ENCODE measurements at places on chromosomes 13 and 19.
A peak's percentile ranks its signal among the peaks of the same experiment; 100 is the strongest.

GRCh38 chr13:35876601-35877000 lies 254.6 kb downstream of the DCLK1 start:
- no peak for DNase-seq

- peak; percentile 96 for DNase-seq
Measured at GRCh38 chr19:18281082-18282020, at the start of gene JUND. Gene JUND, minus strand, starts transcription at chr19:18281622. Its CDS starts 138 bp downstream, at chr19:18281484.

DNA sequence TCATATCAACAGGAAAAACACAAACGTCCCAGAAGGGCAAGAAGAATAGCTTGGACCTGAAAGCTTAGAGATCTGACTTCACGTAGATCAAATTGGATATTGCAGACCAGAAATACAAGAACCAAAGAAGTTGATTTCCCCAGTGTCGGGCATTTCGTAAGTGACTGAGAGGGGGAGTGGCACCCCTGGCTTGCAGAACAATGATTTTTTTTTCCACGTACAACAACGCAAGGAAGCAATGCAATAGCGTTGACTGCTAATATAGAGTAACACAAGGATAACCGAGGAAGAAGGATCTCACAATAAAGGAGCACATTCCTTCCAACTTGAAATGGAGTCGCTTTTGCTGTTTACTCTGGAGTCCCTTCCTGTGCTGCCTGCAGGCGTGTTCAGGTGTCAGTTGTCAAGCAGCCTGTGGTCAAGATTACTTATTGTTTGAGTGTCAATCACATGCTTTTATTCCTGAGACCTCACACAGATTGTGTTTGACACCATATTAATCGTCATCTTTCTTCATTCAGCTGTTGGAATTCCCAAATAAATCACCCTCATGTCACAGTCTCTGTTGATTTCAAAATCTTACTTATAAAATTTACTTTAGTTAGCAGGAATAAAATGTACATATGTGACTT lies 139.4 kb downstream of the FREM2 start:
- DNase-seq: no peak

DNA sequence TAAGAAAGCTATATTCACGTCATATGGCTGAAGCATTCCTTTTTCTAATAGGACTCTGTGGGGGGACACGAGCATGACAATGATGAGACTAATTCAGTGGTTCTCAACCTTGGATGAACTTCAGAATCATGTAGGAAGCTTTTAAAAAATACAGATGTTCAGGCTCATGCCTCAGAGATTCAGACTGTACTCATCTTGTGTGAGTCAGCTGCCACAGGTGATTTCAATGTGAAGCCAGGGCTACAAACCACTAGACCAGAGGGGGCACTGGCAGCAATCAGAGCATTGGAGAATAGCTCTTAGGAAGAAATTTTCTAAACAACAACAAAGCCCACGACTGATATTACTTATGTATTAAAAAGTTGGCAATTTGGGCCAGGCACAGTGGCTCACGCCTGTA lies 91.7 kb downstream of the SERP2 start:
- DNase-seq: no peak

DNA sequence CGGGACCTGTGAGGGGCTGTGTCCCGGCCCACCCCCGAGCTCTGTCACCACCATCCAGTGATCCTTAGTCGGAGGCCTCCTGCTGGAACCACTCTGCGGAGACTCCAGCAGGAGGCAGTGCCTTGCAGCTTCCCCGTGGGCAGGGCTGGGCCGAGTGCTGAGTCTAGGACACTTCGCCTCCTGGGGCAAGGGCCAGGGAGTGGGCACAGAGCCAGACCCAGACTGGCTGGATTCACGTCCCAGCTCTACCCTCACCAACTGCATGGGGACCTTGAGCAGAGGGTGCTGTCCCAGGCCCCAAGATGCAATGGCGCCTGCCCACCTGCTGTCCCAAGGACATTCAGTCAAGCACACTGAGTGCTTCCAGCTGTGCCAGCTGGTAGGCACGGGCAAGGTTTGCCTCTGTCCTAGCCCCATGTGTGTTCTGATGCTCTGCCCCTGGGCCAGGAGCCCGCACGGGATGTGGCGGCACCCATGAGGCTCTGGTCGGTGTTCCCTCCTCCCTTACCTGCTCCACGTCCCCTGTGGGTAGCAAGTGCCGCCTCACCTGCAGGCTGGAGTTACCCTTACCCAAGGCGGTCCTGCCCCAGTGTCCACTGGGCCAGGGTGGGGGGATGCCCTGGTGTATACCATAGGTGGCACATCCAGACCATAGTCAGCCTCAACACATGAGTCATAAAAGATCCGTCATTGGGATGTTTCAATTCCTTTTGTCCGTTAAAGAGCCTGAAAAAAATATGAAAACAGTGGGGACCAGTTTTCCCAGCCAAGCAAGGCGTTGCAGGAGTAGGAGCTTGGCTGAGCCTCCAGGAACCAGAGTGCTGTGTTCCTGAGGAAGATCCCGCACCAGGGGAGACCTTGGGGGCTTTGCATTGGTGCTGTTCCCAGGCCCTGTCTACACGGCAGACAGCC lies 7.4 kb downstream of the FZR1 start:
- DNase-seq: no peak

- DNase-seq: no peak
Measured at GRCh38 chr19:34778342-34778741, 5.3 kb upstream of the ZNF599 start.

DNA sequence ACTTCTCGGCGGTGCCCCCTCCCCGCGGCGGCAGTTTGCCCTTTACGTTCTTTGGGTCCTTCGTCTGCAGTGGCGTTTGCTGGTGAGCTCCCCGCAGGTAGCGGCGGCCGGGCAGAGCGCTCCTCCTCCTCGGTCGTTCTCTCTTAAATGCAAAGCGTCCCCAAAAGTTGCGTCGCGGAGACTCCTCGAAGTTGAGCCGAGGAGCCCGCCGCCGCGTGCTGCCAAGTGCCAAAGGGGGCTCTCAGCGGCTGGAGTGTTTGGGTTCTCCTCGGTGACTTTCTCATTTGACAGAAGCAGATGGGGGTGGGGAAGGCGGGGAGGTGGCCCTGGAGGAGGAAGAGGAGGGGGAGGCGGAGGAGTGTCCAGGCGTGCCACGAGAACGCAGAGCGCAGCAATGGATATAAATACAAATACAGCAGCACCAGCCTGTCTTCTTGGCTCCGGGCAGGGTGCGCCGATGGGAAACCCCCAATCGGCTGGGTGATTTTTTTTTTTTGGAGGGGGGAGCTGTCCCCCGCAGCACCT lies at the start of gene SOX21:
Gene SOX21, minus strand, starts transcription at position 259 of the 525 bp plus-strand sequence. CDS start 496 bp downstream, outside the sequence.
- no peak for DNase-seq

DNA sequence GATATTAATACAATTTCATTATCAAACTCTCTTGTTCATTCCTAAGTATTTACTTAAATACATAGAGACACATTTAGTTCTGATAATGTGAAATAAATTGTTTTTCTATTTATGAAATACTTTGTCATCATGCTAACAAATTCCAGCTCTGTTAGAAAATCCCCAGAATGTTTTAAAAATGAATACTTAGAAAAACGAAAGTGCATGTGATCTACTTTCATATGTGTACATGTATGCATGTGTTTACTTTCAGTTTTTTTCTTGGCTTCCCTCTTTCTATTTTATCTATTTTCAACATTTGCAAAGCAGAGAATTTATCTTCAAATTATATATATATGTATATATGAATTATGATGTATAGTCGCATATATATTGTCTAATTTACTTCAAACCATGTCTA lies 1110.0 kb upstream of the PCDH20 start:
- no peak for DNase-seq

- DNase-seq: no peak
Measured at GRCh38 chr13:44229371-44230030, 144.1 kb upstream of the SERP2 start.

DNA sequence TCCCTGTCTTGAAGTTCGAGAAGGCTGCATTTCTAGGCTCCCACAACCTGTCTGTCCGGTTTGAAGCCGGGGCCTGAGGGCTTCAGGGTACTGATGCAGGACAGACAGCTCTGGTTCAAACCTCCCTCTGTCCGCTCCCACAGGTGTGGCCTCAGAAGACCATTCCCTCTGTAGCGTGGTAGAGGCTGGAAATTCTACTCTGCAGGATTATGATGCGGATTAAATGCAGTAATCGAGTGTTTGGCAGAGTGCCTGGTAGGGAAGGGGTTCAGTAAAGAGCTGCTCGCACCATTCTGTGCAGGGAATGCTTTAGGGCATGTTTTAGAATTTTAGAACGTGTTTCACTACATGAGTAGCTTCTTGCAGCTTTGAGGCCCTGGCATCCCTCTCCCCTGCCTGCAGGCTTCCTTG lies 30.5 kb downstream of the PPP1R37 start:
- DNase-seq: peak; percentile 57

GRCh38 chr19:42455621-42456081 lies 12.9 kb upstream of the CXCL17 start:
- peak; percentile 89 for DNase-seq

GRCh38 chr13:46668302-46668720 lies 115.3 kb downstream of the LRCH1 start:
- DNase-seq: peak; percentile 10

GRCh38 chr19:19460258-19460731 lies 54.8 kb downstream of the GATAD2A start:
- DNase-seq: no peak

- DNase-seq: no peak
Measured at GRCh38 chr19:30385174-30385573, 13.0 kb downstream of the ZNF536 start.

- peak; percentile 63 for DNase-seq
Measured at GRCh38 chr19:15107061-15108010, at the start of gene SYDE1. Gene SYDE1, plus strand, starts transcription at chr19:15107401. Its CDS starts 33 bp downstream, at chr19:15107434.

- DNase-seq: peak; percentile 88
Measured at GRCh38 chr19:29811125-29812079, at the start of gene CCNE1. Gene CCNE1, plus strand, starts transcription at chr19:29811991. Its CDS starts 565 bp downstream, at chr19:29812556.

DNA sequence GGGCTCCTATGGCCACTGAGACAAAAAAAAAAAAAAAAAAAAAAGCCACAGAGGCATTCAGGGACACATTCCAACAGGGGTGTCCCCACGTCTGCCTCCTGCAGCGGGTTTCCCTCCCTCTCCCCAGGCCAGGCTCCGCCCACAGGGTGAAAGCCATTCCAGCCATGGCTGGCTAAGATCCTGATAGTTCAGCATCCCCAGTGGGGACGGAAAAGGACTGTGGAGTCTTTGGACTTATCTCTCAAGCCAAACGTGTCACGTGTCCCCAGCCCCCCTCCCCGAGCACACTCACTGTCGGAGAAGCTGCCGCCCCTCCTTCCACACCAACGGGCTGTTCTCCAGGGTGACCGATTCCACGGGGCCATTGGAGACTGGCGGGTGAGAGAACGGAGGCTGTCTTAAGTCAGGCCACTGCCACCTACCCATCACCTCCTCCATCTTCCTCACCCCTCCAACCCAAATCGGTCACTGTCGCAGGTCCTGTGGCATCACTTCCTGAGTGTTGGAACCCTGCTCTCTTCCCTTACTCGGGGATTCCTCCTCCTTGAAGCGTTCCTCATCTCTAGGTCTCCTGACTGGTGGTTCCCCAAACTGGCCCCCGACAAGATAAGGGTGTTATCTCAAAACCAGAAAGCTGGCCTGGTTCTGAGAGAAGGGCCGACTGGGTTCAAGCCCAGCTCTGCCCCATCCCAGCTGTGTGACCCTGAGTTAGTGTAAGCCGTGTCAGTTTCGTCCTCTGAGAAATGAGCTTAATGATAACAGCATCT lies 9.1 kb upstream of the FKRP start:
- no peak for DNase-seq

- no peak for DNase-seq
Measured at GRCh38 chr13:75566658-75567057, 17.1 kb downstream of the UCHL3 start.

DNA sequence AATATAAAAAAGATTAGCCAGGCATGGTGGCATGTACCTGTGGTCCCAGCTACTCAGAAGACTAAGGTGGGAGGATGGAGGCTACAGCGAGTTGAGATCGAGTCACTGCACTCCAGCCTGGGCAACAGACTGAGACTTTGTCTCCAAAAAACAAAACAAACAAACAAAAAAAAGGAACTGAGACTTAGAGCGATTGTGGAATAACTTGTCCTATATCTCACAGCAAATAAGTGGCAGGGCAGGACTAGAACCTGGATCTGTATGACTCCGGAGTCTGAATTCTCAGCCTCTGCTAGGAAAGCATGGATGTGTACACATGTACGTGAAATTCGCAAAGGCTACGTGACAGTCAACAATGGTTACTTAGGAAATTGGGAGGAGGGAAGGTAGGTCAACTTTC lies 20.1 kb downstream of the KRTDAP start:
- no peak for DNase-seq

GRCh38 chr19:19452243-19453124 lies 47.0 kb downstream of the GATAD2A start:
- DNase-seq: no peak

GRCh38 chr19:32041681-32042292 lies 303.6 kb upstream of the ZNF507 start:
- peak; percentile 36 for DNase-seq

- no peak for DNase-seq
Measured at GRCh38 chr19:13819238-13819637, 24.0 kb downstream of the ZSWIM4 start.

DNA sequence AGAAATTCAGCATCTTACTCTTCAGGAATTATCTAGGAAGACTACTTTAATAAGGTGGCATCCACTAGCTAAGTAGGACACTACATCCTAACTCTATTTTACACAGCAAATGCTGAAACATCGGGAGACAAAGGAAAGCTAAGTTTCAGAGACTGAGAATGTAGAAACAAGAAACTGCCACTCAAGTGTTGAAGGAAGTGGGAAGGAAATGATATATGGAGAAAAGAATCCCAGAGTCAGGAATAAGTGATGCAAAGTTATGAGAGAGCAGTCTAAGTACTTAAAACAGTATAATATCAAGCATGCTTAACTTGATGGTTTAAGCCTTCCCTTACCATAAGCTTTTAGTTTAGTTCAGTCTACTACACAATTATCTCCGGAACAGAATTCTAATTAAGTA lies 52.4 kb downstream of the RBM26 start:
- DNase-seq: no peak

GRCh38 chr19:15631817-15632216 lies 8.9 kb upstream of the CYP4F3 start:
- DNase-seq: peak; percentile 63

DNA sequence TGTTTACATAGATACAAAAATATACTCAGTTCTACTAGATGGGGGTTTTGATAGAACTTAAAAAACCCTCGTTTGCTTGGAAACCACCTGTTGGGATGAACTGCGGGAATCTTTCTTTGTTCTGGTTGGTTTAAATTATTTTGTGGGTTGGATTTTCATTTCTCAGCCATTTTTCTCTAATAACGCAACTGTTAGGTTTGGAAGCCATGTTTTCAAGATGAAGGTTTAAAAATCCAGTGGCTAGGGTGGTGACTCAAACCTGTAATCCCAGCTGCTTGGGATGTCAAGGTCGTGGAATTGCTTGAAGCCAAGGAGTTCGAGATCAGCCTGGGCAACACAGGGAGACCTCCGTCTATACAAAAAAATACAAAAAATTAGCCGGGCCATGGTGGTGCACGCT lies 1.6 kb downstream of the URI1 start:
- no peak for DNase-seq

DNA sequence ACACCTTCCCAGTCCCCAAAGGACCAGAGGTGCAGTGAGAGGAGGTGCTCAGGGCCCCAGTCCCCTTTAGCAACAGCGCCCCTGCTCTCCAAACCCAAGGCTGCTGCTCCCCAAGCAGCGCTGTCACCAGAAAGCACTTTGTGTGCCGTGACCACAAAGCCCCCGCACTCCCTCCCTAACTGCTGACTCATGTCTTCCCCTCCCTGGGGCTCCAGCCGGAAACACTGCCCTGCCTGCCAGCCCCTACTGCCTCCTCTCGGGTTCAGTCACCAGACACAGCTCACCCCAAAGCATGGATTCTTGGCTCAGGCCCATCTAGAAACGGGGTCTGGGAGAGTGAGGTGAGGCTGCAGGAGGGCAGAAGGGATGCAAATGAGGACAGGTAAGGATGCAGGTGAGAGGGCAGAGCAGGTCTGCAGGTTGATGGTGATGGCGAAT lies 4.9 kb upstream of the TNFSF14 start:
- DNase-seq: peak; percentile 65

- no peak for DNase-seq
Measured at GRCh38 chr19:55111238-55111831, 6.1 kb downstream of the PPP1R12C start.

All from RWPE1 (cell line).